ENCODE measurements at places on chromosomes 7 and 10. TPM values are rescaled to one million over a fixed set of nuclear protein-coding genes. Genes with fewer than 3 reads are reported as not detected.

DNA sequence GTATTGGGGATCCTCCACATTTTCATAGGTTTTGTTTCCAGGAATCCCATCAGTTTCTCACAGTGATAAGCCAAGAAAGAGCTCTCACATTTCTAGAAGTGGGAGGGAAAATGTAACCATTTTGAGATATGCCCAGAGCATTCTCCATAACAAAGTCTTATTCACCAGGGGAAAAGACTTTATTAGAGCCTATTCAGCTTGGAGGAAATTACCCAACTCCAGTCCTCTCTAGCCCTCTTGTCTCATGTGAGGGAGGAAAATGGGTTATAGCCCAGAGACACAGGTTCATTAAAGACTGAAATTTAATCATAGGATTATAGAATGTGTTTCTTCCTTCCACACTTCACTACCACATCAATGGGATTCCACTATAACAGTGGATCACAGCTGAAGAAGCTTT lies 61.6 kb upstream of the DYNC1I1 start:
- no peak overlapping the region for H3K4me3 ChIP-seq
- ATAC-seq = no peak
- no peaks in the 10 kb centered on the region for H3K4me1 ChIP-seq
- H3K36me3 ChIP-seq = no peaks in the 10 kb centered on the region
- H3K27me3 ChIP-seq = peaks cover 9% of the 10 kb centered on the region

The ADCYAP1R1 gene
- total RNA-seq = not detected

GRCh38 chr10:1009071-1009494 lies 16.6 kb downstream of the IDI2 start:
- H3K36me3 ChIP-seq = peaks cover 98% of the 10 kb centered on the region
- H3K4me3 ChIP-seq = no peak overlapping the region
- H3K27me3 ChIP-seq = no peaks in the 10 kb centered on the region
- peak overlapping the region; percentile 44 for H3K27ac ChIP-seq
- no peak for ATAC-seq

The SEMA3C gene
- total RNA-seq = not detected

DNA sequence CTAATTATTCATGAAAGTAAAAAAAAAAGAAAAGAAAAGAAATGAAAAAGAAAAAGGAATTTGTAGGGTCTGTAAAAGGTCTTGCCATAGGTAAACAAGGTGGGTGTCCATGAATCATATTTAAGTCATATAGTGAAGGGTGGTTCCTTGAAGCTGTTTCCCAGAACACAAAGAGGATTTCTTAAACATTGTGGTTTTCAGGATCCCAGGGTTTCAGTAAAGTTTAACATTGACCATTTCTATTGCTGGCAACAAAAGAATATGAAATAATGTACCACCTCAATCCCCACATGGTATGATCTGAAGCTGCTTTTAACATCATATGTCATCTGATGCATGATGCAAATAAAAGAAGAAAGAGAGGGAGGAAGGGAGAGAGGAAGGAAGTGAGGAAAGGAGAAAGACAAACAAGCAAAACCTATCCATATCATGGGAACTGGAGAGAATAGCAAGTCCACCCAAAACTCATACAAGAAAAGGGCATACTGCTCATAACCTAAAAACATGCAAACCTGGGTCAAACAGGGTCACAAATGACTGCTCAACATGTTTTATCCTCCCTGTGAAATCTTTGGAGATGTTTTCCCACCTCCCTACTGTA lies 663.5 kb downstream of the SORCS1 start:
- H3K27ac ChIP-seq = no peak overlapping the region
- no peak overlapping the region for H3K4me3 ChIP-seq
- H3K27me3 ChIP-seq = no peaks in the 10 kb centered on the region
- no peak for ATAC-seq
- H3K36me3 ChIP-seq = no peaks in the 10 kb centered on the region

The FAM25G gene
- total RNA-seq = not detected

GRCh38 chr7:139635526-139636302 lies 112.2 kb downstream of the CLEC2L start:
- H3K4me1 ChIP-seq = peaks cover 29% of the 10 kb centered on the region
- peaks cover 24% of the 10 kb centered on the region for H3K36me3 ChIP-seq
- peak overlapping the region; percentile 79 for H3K4me3 ChIP-seq
- no peaks in the 10 kb centered on the region for H3K27me3 ChIP-seq

The BLNK gene
- total RNA-seq = not detected

The COL17A1 gene
- total RNA-seq = not detected

Data from activated T-helper 17 cell treated with anti-CD3 and anti-CD28 coated beads, Interleukin-2, amount 50 U/mL, for 72 hours (primary cell).